ENCODE measurements at places on chromosomes 3 and 15.

GRCh38 chr3:153221748-153222162 lies 59.7 kb downstream of the RAP2B start:
- DNase-seq = peak; percentile 79

- DNase-seq = no peak
These were observed 23.4 kb upstream of the ZFAND6 start for GRCh38 chr15:80036071-80036470.

GRCh38 chr15:29740692-29741311 lies 81.5 kb downstream of the TJP1 start:
- no peak for DNase-seq

- no peak for DNase-seq
These were observed 23.0 kb downstream of the TPM1 start for GRCh38 chr15:63065262-63066221.

GRCh38 chr3:189307963-189308362 lies 136.2 kb downstream of the TPRG1 start:
- no peak for DNase-seq

- DNase-seq = no peak
These were observed 10.5 kb downstream of the GHSR start for GRCh38 chr3:172437713-172438112.

DNA sequence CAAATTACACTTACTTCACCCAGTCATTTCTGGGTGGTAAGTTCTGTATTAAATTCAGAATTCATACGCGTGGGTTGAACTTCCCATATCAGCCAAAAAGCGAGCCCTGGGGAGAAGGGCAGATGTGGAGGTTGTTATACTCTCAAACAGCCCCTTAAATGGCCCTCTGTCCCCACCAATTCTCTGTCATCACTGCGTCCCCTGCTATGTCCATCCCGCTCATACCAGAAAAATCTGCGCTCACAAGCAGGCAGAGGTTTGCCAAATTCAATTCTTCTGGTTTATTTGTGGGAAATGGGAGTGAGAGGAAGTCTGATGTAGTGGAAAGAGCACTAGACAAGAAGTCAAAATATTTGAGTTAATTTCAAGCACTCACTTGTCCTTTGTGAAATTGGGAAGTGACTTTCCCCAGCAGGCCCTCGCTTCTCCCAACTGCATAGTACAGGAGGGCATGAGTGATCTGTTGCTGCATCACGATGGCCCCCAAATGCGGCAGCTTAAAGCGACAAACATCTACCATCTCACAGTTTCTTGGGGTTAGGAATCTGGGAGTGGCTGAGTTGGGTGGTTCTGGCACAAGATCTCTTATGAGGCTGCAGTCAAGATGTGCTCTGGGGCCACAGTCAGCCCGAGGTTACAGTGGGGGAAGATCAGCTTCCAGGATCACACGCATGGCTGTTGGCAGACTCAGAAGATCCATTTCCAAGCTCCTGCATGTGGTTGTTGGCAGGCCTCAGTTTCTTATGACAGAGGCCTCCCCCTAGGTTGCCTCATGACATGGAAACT lies 67.7 kb downstream of the CPN2 start:
- DNase-seq = no peak

GRCh38 chr3:105503191-105503593 lies 136.5 kb downstream of the ALCAM start:
- no peak for DNase-seq

DNA sequence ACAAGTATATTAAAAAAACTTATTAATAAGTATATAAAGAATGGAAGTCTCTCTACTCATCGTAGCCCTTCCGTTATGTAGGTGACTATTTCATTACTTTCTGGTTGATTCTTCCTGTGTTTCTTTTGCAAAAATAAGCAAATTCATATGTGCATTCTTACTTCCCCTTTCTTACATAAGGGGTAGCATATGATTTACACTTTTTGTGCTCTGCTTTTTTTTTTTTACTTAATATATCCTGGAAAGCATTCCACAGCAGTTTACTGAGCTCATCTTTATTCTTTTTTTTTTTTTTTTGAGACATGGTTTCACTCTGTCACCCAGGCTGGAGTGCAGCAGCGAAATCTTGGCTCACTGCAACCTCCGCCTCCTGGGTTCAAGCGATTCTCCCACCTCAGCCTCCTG lies 12.9 kb downstream of the SCAMP5 start:
- DNase-seq = no peak

DNA sequence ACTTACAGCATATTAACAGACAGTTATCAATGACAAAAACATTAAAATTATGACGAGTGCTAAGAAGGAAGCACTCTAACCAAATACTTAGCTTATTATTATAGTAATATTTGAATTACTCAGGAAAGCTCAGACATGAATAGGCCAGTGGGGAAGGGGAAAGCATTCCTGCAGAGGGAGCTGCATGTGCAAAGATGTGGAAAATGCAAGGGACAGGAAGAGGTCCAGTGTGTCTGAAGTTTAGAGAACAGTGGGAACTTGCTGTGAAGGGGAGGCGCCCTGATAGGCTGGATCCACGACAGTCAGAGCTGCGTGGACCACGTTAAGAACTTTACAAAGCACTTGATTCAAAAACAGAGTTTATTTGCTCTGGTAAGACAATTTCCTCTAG lies 1.2 kb upstream of the SPICE1 start:
- DNase-seq = no peak

DNA sequence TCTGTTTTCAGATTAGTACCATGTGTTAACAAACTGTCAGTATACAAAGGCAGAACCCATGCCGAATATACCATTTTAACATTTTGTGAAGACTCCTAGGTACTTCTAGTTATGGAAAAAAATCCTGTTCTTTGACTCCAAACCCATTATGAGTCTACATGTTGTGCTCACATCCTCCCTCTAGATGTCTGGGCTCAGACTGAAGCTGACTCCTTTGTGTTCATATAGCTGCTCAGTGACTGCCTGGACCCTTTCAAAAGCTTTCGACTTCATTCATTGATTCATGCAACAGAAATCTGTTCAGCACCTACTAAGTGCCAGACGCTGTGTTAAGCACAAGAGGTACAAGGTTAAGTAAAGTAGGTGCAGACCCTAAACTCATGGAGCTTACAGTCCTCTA lies 60.5 kb downstream of the MEGF11 start:
- DNase-seq = no peak

DNA sequence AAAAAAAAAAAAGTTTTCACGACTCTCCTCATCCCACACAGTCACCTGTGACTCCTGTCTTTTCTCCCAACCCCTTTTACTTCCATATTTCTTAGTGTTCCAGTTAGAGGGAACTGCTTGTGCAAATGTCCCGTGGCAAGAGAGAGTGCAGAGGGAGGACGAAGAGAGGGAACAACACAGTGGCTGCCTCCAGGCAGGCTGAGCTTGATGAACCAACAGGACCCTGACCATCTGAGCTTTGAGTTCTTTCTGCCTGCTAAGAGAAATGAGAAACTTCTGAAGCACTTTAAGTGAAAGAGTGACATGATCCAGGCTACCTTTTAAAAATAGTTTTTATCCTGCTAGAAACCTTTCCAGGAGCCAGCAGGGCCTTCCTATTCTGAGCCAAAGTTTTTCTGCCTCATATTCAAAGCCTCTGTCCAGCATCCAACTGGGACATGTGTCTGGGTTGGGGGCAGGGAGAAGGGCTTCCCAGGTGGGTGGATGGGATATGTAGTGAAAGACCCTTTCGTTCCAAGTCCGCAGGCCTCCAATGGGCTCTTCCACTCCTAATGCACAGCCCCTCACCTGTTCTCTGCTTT lies 239.9 kb downstream of the OPA1 start:
- no peak for DNase-seq

GRCh38 chr3:181969925-181970324 lies 258.2 kb downstream of the SOX2 start:
- no peak for DNase-seq

DNA sequence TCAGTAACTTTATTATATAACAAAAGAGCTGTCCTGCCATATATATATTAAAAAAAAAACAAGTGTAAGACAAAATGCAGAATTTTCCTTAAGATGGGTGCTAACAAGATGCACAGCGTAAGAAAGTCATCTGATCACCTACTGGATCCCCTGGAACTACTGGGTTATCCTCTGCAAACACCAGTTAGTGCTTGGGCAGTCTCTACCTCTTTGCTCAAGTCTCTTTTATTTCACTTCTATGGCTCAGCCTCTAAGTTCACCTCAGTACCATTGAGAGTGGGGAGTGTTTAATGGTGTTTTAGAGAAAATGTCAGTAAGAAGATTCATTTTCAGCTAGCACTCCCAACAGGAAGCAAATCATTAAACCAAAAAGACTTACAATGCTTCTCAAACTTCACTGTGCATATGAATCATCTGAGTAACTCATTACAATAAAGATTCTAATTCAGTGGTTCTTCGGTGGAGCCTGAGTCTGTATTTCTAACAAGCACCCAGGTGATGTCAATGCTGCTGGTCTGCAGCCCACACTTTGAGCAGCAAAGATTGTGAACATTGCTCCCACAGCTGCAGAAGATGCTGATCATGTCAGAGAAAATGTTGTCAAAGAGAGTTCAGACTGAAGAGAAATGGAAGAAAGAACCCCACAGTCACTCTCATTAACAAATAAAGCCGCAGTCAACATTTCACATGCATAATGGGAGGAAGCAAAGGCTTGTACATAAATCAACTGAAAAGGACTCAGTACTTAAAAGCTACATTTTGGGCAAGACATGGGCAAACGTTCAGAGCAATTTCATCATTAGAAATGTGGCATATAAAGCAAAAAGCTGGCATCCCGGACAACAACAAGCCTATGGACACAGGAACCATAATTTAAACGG lies 227.1 kb upstream of the ATP11B start:
- no peak for DNase-seq

- no peak for DNase-seq
These were observed 31.4 kb downstream of the HPS3 start for GRCh38 chr3:149160754-149161300.

DNA sequence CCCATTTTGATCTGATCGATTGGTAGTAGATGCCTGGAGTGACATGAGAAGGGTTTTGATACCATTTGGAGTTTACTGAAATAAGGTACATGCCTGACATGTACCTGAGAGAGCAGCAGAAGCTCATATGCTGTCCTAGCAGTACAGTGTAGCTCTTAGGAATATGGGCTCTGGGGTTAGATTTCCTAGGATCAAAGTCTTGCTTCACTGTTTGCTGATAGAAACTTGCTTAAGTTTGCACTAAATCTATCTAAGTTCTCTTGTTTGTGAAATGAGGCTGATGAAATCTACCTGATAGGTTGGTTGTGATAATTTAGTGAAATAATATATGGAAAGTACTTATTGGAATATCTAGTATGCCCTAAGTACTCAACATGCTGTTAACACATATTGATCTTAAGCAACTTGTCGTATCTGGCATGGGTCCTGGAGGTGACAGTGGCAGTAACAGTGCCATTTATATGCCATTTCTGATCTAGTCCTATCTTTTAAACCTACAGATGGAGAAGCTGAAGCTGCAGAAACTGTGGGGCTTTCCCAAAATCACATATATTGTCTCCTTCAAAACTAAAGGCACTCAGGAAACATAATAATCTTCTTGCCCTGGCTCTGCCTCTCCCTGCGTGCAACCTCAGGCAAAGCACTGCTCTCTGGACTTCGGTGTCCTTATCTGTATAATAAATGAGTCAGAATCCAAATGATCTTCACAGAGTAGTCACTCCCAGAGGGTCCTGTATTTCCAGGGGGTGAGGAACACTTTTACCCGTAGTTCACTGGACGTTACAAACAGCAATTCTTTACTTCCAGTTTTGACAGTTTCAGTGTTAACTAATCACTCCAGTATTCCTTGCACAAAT lies 223.6 kb upstream of the SETMAR start:
- DNase-seq = no peak

DNA sequence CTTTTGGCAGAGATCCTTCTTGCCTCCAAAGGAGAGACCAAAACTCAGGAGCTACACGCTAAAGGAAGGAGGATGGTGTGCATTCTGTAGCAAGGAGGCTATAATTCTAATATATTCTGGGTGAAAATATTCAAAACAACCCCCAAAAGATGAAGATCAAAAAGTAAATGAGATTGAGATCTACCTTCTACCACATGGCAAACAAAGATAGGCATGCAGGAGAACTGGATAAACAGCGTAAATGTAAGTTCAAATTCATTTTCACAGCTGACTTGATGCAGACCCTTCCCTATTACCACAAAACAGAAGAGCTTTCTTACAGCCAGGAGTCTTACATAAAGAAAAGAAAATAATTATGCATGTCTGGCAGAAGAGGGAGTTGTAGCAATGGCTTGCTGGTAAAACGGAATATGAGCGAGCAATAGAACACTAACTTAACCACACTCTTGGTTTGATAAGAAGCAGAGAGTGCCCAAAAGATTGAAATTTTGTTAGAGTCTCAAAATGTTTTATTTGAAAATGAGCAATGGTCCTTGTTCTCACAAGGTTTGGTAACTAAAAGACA lies 272.7 kb downstream of the MECOM start:
- DNase-seq = no peak

GRCh38 chr15:68618394-68618793 lies 39.6 kb downstream of the CORO2B start:
- DNase-seq = no peak

DNA sequence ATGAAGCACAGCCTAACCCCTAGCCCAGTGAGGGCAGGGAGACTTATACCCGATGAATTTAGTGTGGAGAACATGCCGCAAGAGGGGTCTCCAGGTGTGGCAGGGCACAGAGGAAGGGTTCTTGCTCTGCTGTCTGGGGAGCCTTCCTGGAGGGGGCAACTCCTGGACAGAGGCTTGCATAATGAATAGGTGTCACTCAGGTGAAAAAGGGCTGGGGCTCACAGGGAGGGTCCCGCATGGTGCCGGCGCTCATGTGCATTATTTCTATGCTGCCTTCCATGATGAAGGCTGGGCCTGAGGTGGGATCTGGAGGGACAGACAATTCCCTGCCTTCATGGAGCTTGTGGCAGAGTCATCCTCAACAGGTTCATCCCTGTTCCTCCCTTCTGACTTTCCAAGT lies 51.5 kb downstream of the ITGA11 start:
- DNase-seq = no peak

DNA sequence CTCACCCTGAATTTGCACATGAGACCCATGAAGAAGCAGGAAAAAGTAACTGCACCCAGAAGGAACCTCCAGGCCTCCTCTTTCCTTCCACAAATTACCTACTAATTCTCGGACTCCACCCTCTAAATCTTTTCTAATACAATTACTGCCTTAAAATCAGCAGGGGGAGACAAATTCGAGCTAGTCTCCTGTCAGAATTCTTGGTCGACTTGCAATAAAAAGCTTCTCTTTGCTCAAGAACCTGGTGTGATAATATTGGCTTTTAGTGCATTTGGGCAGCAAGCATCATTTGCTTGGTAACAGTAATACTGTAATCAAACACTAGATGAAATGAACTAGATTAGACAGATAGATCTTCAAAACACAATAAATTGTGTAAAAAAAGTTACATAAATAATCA lies 281.9 kb downstream of the RAP2B start:
- no peak for DNase-seq

All from NK-92 treated with Interleukin-12 subunit alpha and Interleukin-12 subunit beta, amount 100 ng/mL, for 24 hours (cell line).